Bronchus fibroblast of lung (primary cell): ENCODE measurements at places on chromosomes 1 and 21. TPM values are rescaled to one million over a fixed set of nuclear protein-coding genes. Genes with fewer than 3 reads are reported as not detected.

The PCAT6 gene
- 0.50 and 0.89 TPM in 2 replicates for total RNA-seq

The VAMP3 gene
- 87.1 and 94.3 TPM in 2 replicates for total RNA-seq

The LIPI gene
- not detected in 2 replicates for total RNA-seq

The SLC1A7 gene
- not detected in 2 replicates for total RNA-seq

The CAPZB gene
- total RNA-seq: 86.2 and 99.0 TPM in 2 replicates
